ENCODE measurements at places on chromosomes 13 and 19.

DNA sequence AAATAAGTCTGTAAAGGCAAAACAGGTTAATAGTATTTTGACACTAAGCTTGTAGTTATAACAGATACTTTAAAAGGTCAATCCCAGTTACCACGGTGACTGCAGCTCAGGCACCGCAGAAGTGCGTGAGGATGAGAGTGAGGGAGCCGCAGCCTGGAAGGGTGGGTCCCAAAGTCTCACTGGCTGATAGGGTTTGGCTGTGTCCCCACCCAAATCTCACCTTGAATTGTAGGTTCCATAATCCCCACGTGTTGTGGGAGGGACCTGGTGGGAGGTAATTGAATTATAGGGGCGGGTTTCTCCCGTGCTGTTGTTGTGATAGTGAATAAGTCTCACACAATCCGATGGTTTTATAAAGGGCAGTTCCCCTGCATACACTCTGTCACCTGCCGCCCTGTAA, 40.0 kb upstream of the GAS6 start:
- DNase-seq, result no peak

GRCh38 chr13:107992542-107992941, 222.8 kb downstream of the LIG4 start:
- DNase-seq, result no peak

DNA sequence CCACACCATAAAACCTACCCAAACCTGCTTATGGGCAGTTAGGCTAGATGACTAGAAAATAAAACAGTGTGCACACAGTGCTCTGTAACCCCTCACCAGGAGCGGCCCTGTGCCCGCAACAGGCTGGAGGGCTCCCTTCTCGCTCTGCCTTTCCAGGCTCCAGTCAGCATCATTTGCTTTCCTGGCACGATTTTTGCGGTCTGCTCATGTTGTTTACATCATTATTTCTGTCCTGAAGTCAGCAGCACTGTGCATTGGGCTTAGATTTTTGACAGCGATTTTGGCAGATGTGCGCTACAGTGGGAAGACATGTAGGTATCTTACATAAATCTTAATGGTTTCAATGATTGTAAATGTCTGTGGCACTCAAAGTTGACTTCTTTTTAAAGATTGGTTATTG, 344.0 kb downstream of the MTUS2 start:
- no peak for DNase-seq

- no peak for DNase-seq
Measured at GRCh38 chr19:58261968-58262921, 16.5 kb upstream of the ZNF8 start.

- DNase-seq, result no peak
Measured at GRCh38 chr13:99580500-99581268, 79.4 kb downstream of the TM9SF2 start.

DNA sequence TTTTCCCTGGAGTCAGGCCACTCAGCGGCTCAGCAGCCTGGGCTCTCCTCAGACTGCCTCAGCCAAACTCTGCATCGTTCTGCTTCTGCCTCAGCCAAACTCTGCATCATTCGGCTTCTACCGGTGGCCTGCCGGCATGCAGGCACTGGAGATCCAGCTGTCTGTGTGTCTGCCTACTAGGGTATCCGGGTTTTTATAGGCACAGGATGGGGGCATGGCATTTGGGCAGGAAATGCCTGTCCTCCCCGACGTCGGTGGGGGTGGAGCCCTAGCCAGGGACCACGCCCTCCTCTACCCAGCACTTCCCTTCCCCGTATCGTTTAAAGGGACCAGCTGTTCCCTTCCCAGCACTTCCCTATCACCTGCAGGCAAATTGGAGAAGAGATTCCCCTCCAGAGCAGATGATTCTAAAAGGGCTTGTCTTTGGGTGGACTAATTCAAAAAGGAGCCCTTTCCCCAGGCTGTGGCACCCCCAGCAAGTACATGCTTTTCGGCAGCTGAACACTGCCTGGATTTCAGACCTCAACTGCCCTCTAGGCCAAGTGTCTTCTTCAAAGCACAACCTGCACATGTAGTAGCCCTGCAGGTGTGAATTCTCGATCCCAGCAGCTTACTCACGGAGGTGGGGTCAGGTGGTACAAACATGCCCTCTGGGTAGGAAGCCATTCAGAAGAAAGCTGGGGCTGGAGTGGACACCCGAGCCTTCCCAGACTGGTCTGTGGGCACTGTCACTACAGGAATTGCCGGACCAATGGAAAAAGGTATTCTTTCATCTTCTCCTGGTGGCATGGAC, 25.4 kb upstream of the GPR12 start:
- DNase-seq, result peak; percentile 67

Data from right cardiac atrium (tissue), 5 donors.